Activated T-cell treated with anti-CD3 and anti-CD28 coated beads, Interleukin-2, amount 50 U/mL, for 24 hours (primary cell): ENCODE measurements at places on chromosomes 3 and 15.

GRCh38 chr3:77931255-77932009, 891.5 kb downstream of the ROBO2 start:
- DNase-seq = no peak

- no peak for DNase-seq
These were observed 170.8 kb downstream of the MOBP start for GRCh38 chr3:39638301-39638700.

- DNase-seq = no peak
These were observed 62.5 kb upstream of the LRRC3B start for GRCh38 chr3:26560081-26560480.

- DNase-seq = no peak
These were observed 23.9 kb downstream of the SLC30A4 start for GRCh38 chr15:45498701-45499100.

DNA sequence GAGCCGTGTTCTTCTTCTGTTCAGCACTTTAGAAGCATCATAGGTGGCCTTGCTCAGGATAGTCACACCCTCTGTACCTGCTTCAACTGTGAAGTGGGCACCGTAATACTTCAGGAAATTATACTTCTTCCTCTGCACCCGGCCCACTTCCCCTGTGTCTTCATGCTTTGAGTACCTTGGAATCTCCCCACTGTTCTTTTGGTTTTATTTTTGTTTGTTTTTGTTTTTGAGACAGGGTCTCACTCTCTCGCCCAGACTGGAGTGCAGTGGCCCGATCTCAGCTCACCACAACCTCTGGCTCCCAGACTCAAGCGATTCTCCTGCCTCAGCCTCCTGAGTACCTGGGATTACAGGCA, 1.7 kb downstream of the P2RY14 start:
- peak; percentile 34 for DNase-seq

DNA sequence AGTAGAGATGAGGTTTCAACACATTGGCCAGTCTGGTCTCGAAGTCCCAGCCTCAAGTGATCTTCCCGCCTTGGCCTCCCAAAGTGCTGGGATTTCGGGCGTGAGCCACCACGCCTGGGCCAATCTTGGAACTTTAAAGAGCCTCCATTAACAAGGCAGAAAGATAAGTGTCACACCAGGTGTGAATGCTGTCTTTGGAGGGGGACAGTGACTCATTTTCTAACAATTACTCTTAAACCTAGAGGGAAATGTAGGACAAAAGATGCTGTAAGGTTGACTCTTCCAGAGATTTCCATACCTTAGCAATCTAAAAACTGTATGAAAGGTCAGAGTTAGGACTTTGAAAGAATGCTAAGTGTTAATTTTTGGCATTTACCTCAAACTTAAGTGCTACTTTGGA, 84.9 kb downstream of the FNDC3B start:
- no peak for DNase-seq
